ENCODE measurements at places on chromosomes 2 and 18.
A peak's percentile ranks its signal among the peaks of the same experiment; 100 is the strongest.

- no peak for DNase-seq
Observed at GRCh38 chr2:239697399-239698164, 296.8 kb upstream of the HDAC4 start.

GRCh38 chr2:187964746-187965145 is 326.9 kb upstream of the GULP1 start:
- no peak for DNase-seq

- no peak for DNase-seq
Observed at GRCh38 chr2:178829981-178830380, 22.8 kb upstream of the TTN start.

DNA sequence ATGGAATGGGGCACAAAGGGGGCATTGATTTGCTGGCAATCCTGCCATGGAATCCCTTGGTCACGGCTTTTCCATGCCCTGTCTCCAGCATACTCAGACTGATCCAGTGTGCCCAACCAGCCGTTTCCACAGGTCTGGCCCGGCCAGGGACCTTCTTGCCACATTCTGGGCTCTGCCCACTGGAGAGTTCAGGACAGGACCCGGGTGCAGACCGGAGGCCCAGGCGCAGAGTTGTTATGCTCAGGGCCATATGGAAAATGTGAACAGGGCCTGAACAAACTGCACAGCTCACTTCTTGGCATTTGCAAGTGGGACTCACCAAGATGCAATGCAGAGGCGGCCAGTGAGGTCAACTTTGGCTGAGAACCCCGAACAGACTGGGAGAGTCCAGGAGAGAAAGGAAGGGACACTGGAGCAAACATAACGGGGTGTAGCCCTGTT is 15.6 kb upstream of the ASAP2 start:
- DNase-seq: peak; percentile 18

DNA sequence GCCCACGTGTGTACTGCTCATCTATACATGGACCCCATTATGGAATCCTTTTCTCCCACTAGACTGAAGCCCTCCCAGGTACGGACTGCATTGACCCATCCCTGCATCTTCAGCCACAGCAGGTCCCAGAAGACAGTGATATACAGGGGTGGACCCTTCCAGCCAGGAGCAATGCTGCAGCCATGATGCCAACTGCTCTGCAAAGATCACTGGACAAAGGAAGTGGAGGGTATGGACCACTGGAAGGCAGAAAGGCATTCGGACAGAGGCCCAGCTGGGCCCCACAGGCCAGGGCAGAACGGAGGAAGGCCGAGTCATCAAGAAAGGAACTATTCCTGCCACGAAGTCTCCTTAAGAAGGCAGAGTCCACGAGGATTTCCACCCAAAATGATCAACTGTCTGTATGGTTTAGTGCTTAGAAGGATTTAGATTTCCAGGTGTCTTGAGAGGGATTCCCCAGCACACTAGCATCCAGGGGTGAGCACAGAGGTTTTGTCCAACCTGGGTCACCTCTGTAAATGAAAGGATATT is 93.4 kb downstream of the TWIST2 start:
- DNase-seq: no peak

DNA sequence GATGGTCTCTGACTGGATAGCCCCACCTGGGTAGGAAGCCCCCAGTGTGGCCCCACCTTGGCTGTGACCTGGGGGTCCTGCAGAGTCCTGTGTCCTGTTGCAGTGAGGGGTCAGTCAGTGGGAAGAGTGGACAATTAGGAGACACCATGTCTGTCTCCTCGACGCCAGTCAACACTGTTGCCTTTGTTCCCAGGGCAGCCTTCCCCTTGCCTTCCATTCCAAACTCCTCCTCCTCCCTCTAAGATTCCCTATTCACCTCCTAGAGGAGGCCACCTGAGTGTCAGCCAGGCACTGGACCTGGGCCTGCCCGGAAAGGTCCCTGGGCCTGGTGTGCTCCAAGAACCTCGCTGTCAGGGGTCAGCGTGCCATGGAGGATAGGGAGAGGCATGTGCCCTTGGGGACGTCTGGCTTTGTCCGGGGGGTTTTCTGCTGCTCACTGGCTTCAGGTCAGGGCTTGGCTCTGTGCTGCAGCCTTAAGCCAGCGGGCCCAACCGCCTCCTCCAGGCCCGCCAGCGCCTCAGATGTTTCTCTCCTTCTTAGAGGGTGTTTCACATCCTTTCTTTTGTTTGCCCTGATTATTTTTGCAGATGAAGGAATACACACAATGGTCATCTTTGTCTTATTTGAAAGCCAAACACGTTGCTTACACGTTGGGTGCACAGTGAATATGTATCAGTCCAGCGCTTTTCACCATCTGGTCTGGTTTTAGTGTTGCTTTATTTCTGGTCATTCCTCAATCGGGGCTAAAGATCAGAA is 68.9 kb downstream of the HPCAL1 start:
- DNase-seq: no peak

DNA sequence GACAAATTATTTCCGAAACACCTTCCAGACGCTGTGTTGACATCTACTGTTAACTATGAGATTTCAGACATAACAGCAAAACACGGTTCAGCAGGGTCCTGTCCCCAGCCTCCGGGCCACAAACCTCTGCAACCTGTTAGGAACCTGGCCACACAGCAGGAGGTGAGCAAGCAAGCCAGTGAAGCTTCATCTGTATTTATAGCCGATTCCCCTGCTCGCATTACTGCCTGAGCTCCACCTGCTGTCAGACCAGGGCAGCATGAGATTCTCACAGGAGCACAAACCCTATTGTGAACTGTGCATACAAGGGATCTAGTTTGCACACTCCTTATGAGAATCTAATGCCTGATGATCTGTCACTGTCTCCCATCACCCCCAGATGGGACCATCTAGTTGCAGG is 31.1 kb downstream of the NDUFA10 start:
- no peak for DNase-seq
